MM.1S (cell line): ENCODE measurements at places on chromosomes 7 and 10.

DNA sequence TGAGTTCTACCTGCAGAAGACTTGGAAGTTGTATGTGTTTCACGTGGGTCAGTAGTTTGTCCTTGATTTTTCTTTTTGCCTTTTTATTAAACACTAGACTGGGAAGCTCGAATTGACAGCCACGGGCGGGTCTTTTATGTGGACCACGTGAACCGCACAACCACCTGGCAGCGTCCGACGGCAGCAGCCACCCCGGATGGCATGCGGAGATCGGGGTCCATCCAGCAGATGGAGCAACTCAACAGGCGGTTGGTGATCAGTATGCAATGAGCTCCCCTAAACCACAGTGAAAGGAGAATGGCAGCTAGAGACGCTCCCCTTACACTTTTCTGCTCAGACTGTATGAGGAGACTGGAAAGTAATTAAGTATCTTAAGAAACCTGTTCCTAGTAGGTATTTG lies 126.7 kb upstream of the STK17A start:
- DNase-seq, result no peak

DNA sequence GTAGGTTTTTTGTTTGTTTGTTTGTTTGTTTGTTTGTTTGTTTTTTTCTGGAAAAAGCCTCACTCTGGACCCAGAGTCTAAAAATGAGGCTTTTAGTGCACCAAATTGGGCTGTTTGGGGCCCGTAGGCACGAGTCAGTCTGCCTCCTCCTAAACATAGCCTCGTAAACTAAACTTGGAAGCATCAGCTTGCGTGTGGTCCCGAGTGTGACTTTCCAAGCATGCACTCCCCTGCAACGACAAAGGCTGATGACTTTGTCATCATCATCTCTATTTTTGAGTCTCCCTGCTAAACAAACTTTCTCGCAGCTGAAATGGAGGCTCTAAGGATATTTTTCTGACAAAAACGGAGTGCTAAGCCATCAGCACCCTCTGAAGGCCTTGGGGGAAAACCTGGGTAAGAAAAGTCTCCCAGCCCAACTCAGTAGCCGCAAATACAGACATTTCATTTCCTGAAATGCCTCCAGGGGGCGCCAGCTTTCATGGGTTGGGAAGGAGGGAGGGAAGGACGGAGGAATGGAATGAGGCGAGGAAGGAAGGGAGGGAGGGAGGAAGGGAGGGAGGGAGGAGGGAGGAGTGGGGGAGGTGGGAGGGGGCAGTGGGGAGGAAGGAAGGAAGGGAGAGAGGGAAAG lies 245.9 kb downstream of the KCNMA1 start:
- peak; percentile 48 for DNase-seq

DNA sequence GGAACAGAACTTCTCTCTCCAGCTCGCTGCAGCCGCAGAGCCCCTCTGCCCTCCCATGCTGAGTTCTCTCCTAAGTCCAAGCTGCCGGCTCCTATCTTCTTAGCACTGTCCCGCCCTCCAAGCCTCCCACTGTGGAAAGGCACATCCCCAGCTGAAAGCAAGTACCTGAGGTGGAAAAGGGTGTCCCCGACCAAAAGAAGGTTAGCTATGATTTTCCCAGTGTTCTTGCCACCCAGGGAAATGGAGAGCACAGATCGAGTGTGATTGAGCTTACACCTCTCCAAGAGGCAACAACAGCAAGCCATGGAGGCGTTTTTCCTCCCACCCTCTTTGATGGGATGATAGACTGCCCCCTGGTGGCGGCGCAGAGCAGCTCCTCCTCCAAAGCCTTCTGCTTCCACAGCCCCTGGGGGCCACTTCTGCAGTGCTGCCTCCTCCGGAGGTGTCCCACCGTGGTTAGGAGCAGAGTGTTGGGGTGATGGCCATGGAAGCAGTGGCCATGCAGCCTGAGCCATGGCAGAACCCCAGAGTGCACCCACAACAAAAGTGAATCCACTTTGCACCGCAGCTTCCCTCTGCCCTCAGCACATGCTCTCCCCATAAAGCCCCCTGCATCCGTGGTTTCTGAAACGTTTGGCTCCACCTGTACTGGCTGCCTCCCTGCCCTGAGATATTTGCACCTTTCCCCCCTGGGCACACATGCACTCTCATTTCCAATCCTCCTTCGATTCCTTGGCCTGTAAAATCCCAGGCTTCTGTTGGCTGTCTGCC lies 143.1 kb upstream of the STK17A start:
- DNase-seq, result peak; percentile 56

DNA sequence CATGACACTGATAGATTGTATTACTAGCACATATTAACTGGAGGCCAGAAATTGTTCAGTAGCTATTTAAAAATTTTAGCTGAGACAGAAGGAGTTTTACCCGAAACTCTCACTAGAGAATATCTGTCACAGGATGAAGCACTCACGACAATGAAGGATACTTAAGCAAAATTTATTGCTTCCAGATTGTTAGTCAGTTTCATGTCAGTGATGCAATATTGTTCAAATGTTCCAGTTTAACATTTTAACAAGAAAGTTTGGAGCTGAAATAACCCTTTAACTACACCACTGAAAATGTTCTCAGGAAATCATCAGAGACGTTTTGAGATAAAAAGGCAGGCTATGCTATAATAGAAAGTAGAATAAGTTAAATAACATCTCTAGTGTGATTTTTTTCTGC lies 15.0 kb upstream of the CADPS2 start:
- DNase-seq, result no peak

DNA sequence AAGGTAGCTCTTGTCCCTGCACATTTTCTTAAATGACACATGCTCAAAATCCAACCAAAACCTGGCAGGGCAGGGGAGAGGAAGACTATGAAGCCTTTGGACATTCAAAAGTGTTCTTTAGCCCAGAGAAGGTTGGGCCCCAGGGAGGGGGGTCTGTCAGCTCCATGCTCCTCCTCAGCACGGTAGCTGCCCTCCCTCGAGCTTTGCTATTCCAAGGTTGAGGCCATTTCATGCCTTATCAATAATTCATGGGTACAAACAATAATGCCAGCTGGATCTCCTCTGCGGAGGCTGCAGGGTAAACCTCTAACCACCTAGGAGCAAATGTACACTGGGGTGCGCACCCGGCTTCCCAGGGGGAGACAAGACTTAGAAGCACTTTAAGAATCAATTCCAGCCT lies 61.5 kb downstream of the SLIT1 start:
- DNase-seq, result no peak

GRCh38 chr10:91050371-91051034 lies 129.6 kb upstream of the ANKRD1 start:
- no peak for DNase-seq

DNA sequence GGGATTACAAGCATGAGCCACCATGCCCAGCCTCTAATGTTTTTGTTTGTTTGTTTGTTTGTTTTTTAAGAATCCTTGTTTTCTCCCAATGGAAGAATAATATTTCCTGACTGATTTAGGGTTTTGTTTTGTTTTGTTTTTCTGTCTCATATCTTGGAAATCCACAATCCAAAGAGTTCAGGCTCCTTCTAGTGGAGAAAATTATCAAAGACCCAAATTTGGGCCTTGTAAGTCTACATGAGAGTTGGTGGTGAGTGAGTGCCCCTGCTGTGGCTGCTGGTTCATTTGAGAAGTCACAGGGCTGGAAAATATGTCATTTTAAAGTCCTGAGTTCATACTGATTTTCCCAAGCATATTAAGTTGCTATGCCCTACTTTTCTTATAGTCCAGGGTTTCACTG lies 33.5 kb upstream of the KLHL7 start:
- no peak for DNase-seq

DNA sequence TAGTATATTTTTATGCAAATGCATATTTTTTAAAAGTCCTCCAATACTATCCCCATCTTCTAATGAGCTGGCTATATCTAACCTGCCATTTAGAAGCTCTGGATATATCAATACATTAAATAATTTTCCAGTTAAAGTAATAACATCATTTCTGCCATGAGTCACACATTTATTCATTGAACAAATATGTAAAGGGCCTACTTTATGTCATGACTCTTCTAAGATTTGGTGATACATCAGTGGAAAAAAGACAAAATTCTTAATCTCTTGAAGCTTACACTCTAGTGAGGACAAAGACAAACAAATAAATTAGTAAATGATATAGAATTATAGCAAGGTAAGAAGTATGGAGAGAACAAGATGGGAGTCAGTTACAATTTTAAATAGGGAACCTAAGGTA lies 716.8 kb upstream of the LRRTM3 start:
- no peak for DNase-seq

DNA sequence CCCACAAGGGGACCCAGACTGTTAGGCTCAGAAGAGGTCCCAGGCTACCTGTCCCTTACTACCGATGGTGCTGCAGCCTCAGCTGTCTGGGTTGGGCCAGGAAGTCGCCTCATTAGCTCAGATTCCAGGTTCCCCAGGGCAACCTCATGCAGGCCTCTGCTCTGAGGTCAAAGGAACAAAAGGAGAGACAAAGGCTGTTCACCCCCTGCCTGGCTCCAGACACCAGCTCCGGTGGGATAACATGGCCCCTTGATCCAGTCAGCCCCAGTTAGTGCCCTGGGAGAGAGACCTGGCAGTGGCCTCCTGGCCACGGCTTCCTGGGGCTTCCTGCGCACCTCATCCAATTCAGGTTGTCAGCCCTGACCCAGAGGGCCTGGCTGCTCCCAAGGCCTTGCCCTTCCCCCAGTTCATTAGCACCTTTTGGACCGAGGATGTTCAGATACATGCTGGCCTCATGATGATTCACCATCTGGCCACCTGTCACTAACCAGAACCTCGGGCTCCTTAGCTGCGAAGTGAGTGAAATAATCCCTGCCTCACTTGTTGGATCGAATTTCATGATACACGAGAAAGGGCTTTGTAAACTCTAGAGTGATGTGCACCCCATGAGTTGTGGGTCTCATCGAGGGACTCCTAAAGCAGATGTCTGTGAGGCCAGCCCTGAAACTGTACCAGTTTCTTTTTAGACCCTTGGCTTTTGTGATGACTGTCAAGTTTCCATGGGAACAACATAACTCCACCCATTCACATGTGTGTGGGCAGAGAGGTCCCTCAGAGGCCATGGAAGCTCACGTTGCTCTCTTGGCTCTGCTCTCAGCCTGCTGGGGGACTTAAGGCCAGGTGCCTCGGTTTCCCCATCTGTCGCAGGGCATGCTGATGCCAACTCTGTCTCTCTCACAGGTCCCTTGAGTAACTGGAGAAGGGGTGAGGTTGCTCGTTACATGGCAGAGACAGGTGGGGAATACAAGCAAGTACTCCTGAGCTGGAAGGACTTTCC lies 79.5 kb upstream of the PCBD1 start:
- DNase-seq, result peak; percentile 39

- no peak for DNase-seq
These were observed 37.2 kb downstream of the ZNF33A start for GRCh38 chr10:38047666-38048065.

DNA sequence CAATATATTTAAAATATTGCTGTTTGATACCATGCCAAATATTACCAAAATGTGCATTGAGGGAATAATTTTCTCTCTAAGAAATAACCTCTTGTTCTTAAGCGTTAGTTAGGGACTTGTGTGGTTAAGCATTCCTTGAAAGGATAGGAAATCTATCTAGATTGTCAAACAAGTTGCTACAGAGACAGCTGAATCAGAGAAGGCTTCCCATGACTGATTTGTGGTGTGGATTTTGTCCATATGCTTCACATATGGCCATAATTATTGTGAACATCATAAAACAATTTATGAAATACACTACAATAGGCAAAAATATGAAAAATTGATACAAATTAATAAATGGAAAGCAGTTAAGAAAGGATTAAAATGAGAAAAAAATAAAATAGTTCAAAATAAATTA lies 96.3 kb downstream of the GNAT3 start:
- DNase-seq, result no peak

GRCh38 chr10:120806081-120806480 lies 45.1 kb upstream of the WDR11 start:
- no peak for DNase-seq

- no peak for DNase-seq
These were observed 35.5 kb downstream of the CFAP46 start for GRCh38 chr10:132906836-132907235.

DNA sequence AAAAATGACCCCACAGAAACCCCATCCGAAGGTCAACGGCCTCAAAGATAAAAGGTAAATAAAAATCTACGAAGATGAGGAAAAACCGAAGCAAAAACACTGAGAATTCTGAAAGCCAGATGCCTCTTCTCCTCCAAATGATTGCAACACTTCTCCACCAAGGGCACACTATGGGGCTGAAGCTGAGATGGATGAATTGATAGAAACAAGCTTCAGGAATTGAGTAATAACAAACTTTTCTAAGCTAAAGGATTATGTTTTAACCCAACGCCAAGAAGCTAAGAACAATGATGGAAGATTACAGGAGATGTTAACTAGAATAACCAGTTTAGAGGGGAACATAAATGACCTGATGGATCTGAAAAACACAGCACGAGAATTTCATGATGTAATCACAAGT lies 127.8 kb downstream of the MACC1 start:
- no peak for DNase-seq

- no peak for DNase-seq
These were observed 142.7 kb upstream of the STEAP4 start for GRCh38 chr7:88449410-88449809.
